ENCODE measurements at places on chromosomes 16 and 17. TPM values are rescaled to one million over a fixed set of nuclear protein-coding genes. Genes with fewer than 3 reads are reported as not detected.

The ZP2 gene
- not detected for total RNA-seq

The ZNF750 gene
- not detected for total RNA-seq

The PITPNM3 gene
- 0.33 TPM for total RNA-seq

The UBE2Z gene
- total RNA-seq = 76.5 TPM

The APOBR gene
- total RNA-seq = 16.7 TPM

The CD79B gene
- 34.6 TPM for total RNA-seq

The C16orf89 gene
- not detected for total RNA-seq

The ITGB4 gene
- total RNA-seq = 0.96 TPM

The LCMT1 gene
- 40.0 TPM for total RNA-seq

The TERB1 gene
- 0.27 TPM for total RNA-seq

The MYH8 gene
- total RNA-seq = not detected

The ARHGDIG gene
- total RNA-seq = not detected

The TGFB1I1 gene
- total RNA-seq = 0.20 TPM

The GPR139 gene
- total RNA-seq = not detected

The RRAD gene
- 0.20 TPM for total RNA-seq

The CMC2 gene
- 99.7 TPM for total RNA-seq

The PERCC1 gene
- total RNA-seq = not detected

The C1QL1 gene
- 0.77 TPM for total RNA-seq

The CCDC144A gene
- 6.6 TPM for total RNA-seq
